Pulmonary artery endothelial cell (primary cell): ENCODE measurements at places on chromosomes 5 and 9.

DNA sequence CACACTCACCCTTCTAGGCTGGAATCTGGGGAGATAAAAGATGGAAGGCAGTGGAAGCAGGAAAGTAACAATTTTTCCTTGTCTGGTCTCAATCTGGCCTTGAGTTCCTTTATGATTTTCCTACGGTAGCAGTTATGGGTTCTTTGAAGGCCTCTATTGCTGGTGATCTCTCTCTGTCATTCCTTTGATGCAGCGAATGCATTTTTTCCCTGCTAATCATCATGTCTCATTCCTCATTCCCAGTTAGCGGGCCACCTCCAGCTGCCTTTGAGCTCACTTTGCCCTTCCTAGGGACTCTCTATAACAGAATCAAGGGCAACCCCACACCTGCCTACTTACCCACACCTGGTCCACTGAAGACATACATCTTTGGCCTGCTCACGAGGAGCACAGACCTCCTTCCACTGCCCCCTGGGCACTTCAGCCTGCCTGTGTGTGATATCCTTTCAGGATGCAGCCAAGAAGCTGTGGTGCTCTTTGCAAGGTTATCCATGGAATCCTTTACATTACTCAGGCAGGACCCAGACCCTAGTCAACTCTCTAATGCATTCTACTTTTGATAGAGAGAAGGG, 191.7 kb downstream of the DRD1 start:
- no peak for DNase-seq

DNA sequence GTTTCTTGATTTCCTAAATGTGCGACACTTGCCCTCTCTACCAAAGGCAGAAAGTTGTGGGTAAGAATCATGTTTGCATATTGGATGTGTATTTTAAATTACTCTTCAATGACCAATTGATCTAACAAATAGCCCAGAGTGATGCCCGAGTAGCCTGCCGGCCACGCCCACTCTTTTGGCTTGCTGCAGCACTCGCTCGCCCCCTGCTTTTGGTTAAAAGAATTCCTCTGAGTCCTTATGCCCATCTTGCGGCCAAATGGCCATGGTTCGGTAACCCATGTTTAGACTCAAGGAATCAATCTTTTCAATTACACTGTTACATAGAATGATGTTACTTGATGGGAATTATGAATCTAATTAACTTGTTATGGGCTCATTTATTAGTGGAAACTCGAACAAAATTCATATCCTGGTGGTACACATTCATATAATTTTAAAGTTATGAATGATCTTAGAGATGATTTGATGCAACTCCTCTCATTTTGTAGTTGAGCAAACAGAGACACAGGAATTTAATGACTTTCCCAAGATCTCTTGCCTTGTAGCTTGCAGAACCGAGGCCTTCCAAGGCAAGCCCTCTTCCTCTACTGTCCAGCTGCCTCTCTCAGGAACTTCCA, 36.5 kb downstream of the PPIC start:
- DNase-seq: no peak

DNA sequence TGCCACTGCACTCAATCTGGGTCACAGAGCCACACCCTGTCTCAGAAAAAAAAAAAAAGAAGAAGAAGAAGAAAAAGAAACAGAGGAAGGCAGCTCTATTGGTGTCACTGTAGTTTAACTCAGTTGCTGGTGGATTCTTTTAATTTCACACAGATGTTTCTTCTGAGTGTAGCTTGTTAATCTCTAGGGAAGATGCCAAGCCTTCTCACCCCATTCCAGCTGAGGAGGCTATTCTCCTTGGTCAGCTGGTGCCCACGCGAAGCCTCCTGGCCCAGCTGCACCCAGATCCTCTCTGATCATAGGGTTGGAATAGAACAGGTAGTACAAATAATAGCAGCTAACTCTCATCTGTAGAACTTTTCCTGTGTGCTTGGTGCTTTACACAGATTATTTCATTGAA, 113.8 kb upstream of the SPRY4 start:
- DNase-seq: no peak

- peak; percentile 43 for DNase-seq
Observed at GRCh38 chr5:65262096-65262495, 219.6 kb downstream of the ADAMTS6 start.

DNA sequence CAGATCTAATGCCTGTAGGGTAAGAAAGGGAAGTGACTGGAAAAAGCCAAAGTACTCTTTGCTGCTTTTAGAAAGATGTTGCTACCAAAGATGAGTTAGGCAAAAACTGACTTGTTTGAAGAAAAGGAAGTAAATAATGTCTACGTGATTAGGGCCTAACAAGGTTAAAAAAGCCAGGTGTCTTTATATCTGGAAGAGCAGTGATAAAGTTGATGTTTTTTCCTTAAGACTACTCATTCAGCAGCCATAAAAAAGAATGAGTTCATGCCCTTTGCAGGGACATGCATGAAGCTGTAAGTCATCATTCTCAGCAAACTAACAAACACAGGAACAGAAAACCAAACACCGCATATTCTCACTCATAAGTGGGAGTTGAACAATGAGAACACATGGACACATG, 13.5 kb upstream of the AMACR start:
- DNase-seq: no peak

DNA sequence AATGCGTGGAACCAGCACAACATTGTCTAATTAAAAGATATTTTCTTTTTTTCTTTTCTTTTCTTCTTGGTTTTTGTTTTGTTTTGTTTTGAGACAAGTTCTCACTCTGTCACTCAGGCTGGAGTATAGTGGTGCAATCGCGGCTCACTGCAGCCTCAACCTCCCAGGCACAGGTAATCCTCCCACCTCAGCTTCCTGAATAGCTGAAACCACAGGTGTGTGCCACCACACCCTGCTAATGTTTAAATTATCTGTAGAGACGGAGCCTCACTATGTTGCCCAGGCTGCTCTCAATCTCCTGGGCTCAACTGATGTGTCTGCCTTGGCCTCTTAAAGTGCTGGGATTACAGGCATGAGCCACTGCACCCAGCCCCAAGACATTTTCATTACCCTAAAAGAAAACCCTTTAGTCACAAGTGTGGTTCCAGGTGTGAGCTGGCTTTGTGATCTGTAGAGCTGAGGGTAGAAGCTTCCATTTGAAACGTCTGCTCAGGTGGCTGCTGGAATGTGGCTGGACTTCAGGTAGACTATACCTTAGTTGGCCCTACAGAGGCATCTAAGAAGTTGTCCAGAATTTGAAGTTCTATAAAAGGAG, 19.1 kb upstream of the NEK6 start:
- no peak for DNase-seq

DNA sequence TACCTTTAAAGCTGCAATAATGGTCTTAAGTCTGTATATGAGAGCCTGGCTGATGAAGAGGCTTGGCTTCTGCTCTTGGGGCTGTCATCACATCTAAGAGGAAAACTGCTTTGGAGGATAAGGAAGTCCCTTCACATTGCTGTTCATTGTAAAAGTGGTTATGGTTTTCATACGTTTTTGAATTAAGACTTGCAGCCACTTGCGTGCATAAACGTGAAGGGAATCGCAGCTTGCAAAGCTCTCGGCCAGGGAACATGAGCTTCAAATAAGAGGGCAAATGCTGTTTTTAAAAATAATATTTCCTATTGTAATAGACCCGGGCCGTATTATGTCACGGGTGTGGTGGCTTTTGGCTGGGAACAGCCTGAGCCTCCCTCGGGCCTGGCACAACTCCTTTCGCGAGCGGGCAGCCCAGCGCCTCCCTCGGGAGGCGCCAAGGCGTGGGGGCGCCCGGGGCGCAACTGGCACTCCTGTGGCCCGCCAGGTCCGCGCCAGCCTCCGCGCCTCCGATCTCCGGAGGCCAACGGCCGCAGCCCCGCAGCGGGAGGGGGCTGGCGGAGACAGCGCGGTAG, 538 bp upstream of the ARHGEF28 start:
- no peak for DNase-seq
